Cardiac atrium fibroblast (primary cell): ENCODE measurements at places on chromosomes 11 and 22. TPM values are rescaled to one million over a fixed set of nuclear protein-coding genes. Genes with fewer than 3 reads are reported as not detected.

Gene OLFML1
- 2.8 and 5.6 TPM in 2 replicates for total RNA-seq

Gene DMC1
- total RNA-seq = under 0.01 TPM in 1 of 2 replicates, not detected in the other

Gene CRYAB
- 50.5 and 78.7 TPM in 2 replicates for total RNA-seq

Gene CTSC
- total RNA-seq = 356 and 428 TPM in 2 replicates

Gene PGA5
- not detected in 2 replicates for total RNA-seq

Gene MIOX
- total RNA-seq = not detected in 2 replicates

Gene UBQLNL
- total RNA-seq = 0.36 TPM in 1 of 2 replicates, not detected in the other

Gene CHADL
- total RNA-seq = 0.16 and 0.18 TPM in 2 replicates

Gene KLHL35
- total RNA-seq = 2.8 and 15.3 TPM in 2 replicates

Gene SHANK3
- 1.4 and 2.4 TPM in 2 replicates for total RNA-seq

Gene OR2D2
- not detected in 2 replicates for total RNA-seq

Gene WNT11
- 0.65 TPM in 1 of 2 replicates, not detected in the other for total RNA-seq

Gene STT3A
- total RNA-seq = 191 and 206 TPM in 2 replicates

Gene MPPED2
- total RNA-seq = not detected in 2 replicates
